ENCODE measurements at places on chromosomes 1 and 21. TPM values are rescaled to one million over a fixed set of nuclear protein-coding genes. Genes with fewer than 3 reads are reported as not detected.

PDIK1L gene
- 4.5 TPM for total RNA-seq

DNA sequence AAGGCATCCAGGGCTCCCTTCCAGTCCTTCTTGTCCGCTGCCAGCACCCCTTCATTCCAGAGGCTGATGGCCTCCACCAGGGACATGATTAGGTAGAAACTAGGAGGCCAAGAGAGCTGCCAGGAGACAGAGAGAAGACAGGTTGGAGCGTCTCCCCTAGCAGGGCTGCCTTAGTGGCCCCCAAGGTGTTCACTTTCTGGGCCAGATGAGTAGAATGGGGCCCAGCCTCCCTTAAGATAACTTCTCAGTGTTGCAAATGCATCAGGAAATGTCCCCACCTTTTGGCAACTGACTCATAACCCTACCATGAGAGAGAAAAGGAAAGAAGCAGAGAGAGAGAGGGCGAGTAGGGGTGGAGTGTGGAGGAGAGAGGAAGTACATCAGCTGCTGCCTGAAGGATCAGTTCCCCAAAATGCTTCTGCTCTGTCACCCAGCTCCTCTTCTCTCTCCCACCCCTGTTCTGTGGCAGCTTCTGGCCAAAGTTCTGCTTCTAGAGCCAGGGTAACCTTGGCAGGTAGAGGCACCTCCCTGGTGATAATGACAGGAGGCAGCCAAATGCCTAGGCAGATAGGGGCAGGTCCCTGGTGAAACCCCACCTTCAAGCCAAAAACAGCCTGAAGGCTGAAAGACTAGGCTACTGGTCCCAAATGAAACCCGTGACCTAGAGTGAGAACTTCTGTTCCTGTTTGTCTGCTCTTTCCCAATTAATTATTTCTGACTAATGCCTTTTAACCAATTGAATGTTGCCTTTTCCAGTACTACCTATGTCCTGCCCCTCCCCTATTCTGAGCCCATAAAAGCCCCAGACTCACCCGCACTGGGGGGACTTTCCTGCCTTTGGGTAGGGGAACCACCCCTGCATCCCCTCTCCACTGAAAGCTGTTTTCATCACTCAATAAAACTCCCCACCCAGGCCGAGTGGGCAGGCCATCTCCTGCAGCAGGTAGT is at the start of gene NCF2:
Gene NCF2, minus strand, starts transcription at position 216 of the 948 bp plus-strand sequence. Its CDS starts 130 bp downstream, at position 86.
- no peak for DNase-seq

INTS11 gene
- 116 TPM for total RNA-seq

KIAA0040 gene
- total RNA-seq = 14.1 TPM

- DNase-seq = no peak
Measured at GRCh38 chr1:67239738-67240137, 67.9 kb upstream of the IL12RB2 start.

- DNase-seq = no peak
Measured at GRCh38 chr1:226123591-226124471, 61.3 kb downstream of the H3-3A start.

- peak; percentile 67 for DNase-seq
Measured at GRCh38 chr1:43934101-43934985, 742 bp downstream of the ARTN start.

MX2 gene
- 8.9 TPM for total RNA-seq

GRCh38 chr21:44687671-44688070 is 5.7 kb upstream of the KRTAP12-1 start:
- no peak for DNase-seq

DNA sequence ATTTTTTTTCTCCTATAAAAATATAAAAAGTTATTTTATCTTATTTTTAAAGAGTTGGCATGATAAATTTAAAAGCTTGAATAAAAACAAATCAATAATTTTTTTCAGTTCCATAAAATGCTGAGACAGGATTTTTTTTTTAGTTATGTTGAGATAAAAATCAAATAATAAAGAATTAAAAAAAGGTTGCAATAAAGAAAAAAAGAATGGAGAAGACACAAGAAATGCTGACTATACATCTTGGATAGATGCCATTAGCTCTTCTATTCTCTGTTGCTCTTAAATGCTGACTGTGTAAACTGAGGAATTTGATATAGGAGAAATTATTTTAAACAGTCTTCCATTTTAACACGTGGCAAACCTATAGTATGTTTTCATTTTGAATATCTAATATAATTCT is 2298.5 kb downstream of the MRPL39 start:
- no peak for DNase-seq

- no peak for DNase-seq
Measured at GRCh38 chr1:220511785-220512184, 16.2 kb upstream of the MARK1 start.

DNA sequence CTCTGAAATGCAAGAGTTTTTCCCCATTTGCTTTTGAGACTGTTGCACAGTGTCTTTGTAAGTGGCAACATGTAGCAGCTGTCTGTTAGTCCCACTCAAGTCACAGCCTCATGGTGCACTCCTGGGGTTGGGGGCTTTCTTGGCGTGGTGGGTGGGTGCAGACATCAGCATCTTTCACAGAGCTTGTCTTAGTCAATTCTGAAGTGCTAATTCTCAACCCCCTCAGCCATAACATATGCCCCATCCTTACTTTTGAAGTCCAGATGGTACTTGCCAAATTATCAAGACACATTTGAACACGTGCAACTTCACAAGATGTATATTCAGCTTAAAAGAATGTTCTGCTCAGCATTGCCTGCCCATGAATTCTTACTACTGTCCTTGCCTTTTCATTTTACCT is 87.1 kb downstream of the VCAM1 start:
- no peak for DNase-seq

DNA sequence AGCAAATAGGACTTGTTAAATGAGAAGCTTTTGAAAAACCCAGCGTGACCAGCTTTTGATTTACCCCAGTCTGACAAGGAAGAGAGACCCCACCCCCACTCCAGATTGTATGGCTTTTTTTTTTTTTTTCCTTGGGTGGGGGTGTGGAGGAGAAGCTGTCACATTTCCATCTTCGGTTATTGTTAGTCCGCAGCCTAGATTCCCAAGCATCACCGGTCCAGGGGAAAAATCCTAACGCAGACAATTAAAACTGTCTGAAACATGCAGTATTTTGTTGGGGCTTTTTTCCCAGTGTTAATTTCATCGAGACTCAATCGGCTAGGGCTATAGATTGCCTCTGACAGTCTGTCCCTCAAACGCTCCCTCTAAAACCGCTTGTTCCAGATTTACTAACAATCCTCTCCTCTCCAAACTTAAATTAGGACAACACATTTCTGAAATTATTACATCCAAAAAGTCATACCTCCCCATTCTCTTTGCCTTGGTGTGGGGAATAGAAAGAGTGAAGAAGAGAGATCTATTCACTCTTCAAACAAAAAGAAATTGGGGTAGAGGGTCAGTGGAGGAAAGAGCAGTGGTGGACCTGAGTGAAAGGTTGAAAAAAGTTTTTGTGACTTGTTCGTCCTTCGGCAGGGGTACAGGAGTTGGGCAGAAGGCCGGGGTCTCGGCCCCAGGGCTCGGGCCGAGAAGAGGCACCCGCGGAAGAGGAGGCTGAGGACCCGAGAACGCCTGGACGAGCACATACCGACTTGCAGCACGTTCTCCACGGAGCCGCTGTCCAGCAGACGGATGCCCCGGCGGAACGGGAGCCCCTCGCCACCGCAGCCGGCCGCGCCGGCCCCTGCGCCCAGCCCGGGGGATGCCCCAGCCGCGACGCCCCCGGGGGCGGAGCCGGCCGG is 1.1 kb downstream of the ZSWIM5 start:
- peak; percentile 72 for DNase-seq

SDE2 gene
- 16.5 TPM for total RNA-seq

CFHR1 gene
- total RNA-seq = not detected

UTP25 gene
- total RNA-seq = 7.6 TPM

DNA sequence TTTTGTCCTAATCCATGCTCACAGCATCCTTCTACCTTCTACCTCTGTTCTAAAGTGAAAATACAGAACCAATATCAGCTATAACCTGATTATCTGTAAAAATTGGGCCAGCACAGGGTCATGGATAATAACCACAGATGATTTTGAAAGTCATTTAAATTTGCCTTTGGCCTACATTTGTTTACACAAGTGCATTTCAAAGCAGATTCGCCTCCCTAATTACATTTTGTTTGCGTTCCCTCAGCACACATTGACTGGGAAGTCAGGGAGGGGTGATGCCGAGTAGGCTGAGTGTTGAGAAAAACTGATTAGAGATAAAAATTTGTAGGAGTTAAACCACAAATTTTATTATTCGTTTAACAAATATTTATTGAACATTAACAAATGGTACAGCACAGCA is 19.2 kb upstream of the RGS8 start:
- DNase-seq = no peak

CEP170 gene
- total RNA-seq = 97.2 TPM

DNA sequence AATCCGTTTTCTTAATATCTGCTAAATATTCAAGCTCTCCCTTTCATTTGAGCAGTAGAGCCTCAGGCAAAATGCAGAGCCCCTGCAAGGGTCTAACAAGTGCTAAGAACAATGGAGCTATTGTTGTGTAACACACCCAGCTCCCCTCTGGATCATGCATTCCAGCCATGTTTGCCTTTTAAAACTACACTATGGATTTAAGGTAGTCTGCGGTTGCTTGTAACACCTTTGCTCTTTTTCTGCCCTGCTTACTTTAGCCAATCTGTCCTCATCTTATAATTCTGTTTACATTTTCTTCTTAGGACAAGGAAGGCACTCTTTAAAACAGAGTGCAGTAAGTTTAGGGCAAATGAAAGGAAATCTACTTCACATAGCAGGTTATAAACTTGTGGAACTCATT is 60.0 kb upstream of the C1orf105 start:
- DNase-seq = no peak

ERG gene
- 3.0 TPM for total RNA-seq

GRCh38 chr1:119448127-119448511 is 33.2 kb downstream of the HSD3B2 start:
- DNase-seq = peak; percentile 77

DNAJB4 gene
- total RNA-seq = 20.2 TPM

GRCh38 chr1:153728305-153729066 is 636 bp downstream of the INTS3 start:
- peak; percentile 78 for DNase-seq

- DNase-seq = peak; percentile 37
Measured at GRCh38 chr1:7290971-7291970, 479.8 kb upstream of the VAMP3 start.

CELSR2 gene
- total RNA-seq = 28.0 TPM

- no peak for DNase-seq
Measured at GRCh38 chr1:23402286-23403037, 22.1 kb downstream of the TCEA3 start.

- DNase-seq = no peak
Measured at GRCh38 chr1:114203595-114204128, 50.0 kb upstream of the SYT6 start.

LDLRAD2 gene
- 0.94 TPM for total RNA-seq

- no peak for DNase-seq
Measured at GRCh38 chr1:228958741-228959140, 223.5 kb downstream of the RHOU start.

GRCh38 chr1:111603979-111604378 is 15.6 kb upstream of the RAP1A start:
- DNase-seq = no peak

GRCh38 chr1:204930155-204930523 is 59.5 kb downstream of the NFASC start:
- no peak for DNase-seq

- no peak for DNase-seq
Measured at GRCh38 chr21:35164971-35165483, 115.9 kb upstream of the RUNX1 start.

- DNase-seq = no peak
Measured at GRCh38 chr1:94633051-94633450, 91.5 kb upstream of the F3 start.

DNA sequence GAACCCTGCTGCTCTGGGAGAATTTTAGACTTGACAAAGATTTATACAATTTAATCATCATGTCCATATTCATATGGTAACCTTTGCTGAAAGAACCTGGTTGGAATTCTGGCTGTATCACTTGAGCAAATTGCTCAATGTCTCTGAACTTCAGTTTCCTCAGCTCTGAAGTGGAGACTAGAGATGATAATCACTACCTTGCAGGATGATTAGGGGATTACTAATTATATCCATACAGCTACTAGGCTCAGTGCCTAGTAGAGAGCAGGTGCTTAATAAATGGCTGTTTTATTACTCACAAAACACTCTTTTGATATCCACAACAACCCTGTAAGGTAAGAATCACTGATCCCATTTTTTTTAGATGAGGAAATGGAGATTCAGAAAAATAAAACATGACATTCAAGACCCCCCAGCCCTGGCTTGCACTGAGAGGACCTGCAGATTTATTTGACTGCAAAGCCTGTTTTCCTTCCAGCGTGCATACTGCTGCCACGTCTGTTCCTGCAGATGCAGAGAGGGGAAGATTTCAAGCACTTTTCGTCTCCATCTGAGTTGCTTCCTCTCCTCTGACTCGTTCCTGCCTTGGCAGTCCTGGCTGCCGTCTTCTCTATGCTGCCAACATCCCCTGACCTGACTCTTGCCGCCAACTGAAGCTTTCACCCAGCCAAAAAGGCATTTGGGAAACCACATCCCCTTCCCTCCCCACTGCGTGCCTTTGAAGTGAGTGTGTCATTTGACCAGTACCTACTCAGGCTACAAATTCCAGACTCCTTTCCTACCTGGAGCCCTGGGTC is 203.0 kb downstream of the PLPP3 start:
- peak; percentile 58 for DNase-seq

DNA sequence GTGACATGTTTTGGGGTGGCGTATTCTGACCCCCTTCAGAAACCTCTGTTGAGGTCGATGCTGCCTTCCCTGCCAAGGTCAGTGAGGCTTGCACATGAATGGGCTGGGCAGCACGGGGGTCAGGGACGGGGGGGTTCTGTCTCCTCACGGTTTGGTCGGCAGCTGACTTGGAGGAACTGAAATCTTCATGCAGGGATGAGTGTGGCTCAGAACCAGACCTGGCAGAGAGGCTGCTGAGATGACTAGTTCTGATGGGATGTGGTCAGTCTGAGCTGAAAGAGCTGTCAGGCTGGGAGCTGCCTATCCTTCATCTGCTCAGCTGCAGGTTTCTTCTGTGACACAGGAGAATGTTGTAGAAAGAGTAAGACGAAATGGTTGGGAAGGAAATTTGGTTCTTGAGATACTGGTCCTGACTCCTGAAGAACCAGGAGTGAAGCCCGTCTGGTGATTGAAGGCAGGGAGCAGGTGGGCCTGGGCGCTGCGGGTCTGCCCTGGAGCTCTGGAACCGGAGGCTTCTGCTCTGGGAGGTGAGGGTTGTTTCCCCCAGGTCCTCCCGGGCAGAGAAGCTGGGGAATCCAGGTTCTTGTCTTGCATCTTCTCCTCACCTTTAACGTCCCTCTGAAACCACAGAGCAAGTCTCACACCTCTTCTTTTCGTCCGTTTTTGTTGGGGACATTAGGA is 3.3 kb downstream of the SLX9 start:
- DNase-seq = no peak

NBPF6 gene
- total RNA-seq = not detected

DNA sequence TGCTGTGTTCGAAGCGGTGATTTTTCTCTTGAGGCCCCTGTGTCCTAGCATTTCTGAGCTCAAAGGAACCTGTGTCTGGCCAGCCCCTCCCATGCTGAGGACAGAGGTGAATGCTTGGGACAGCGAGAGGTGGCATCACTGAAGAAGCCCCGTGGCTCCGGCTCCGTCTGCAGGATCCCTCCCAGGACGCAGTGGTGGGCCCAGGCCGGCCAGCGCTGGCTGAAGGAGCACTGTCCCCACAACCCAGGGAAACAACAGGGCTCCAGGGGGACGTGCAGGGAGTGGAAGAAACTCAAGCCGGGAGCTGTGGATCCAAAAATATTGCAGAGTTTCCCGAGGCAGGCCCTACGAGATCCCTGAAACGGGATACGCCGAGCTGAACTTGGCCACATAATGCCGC is 164.0 kb upstream of the ARHGEF16 start:
- DNase-seq = no peak

GRCh38 chr21:40972151-40972550 is 125.2 kb upstream of the DSCAM start:
- no peak for DNase-seq

Measured in H1 (cell line).